ENCODE measurements at places on chromosomes 7 and 10.

GRCh38 chr10:115771755-115772154 lies 501.3 kb downstream of the GFRA1 start:
- no peak for DNase-seq

GRCh38 chr10:21191512-21191911 lies 294.4 kb upstream of the NEBL start:
- no peak for DNase-seq

DNA sequence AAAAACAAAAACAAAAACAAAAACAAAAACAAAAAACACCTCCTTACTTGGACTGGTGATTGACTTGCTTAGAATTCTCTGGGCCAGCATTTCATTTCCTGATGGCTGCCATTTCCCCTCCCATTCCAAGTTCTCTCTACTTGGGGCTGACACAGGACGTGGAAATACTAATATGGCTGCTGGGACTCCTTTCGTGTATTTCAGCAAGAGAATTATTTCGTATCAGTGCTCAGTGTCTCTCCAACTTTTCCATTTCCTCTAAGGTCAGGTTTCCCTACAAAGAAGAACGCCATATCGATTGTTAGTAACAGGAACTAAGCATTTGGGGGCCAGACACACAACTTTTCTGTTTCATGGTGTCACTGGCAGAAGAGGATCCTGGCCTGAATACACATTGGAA lies 22.5 kb upstream of the VAX1 start:
- peak; percentile 27 for DNase-seq

DNA sequence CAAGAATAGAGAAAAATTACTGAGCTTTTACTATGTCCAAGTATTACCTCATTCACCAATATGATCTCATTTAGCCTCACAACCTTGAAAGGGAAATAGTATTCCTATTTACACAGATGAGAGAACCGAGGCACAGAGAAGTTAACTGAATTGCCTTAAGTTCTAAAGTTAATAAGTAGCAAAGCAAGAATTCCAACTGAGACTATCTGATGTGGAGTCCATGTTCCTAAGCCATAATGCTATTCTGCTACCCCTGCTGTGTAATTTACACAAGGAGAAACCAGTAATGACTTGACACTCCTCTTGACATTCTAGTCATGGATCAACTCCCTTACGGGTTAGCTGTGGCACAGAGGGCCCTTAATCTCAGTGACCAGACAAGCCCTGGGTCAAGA lies 60.7 kb downstream of the ABCB4 start:
- no peak for DNase-seq

DNA sequence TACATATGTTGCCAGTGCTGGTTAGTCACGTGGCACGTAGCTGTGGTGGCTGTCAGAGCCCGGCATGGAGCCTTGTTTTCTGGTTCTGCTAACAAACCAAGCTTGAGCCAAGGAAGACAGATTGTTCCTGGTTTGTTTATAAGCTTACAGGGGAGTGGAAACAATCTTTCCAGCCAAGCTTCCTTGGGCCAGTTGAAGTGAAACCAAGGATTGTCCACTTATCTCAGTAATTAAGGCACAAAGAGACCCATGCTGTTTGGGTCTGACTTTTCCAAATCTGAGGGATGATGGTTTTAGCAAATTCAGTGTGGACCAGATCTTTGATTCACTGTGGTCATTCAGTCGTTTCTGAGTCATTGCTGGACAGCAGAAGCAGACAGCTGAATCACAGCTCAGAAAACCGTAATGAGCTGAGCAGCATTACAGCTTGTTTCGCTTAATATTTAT lies 297.3 kb upstream of the COBL start:
- no peak for DNase-seq

DNA sequence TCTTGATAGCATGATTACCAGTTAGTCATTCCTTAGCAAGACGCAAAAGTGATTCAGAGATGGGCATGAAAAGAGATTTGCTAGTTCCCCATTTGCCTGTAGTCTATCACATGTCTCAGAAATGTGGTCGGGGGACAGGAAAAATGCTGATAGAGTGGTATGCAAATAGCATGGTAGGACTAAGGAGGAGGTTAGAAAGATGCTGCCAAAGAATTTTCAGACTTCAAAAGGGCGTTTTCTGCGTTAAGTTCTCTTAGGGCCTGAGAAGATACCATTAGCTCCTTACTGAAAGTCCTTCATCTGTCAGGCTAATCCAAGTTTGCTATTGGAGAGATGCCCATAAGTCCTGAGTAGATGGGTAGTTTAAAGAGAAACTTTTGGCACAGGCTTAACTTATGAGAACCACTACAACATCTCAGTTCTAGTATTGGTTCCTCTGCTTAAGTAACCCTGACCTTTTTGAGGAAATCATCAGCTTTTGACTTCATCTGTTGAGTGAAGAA lies 2.7 kb downstream of the CALD1 start:
- DNase-seq, result no peak

GRCh38 chr10:69500864-69501468 lies 49.7 kb downstream of the TSPAN15 start:
- DNase-seq, result no peak
